ENCODE measurements at places on chromosomes 6 and 20.

DNA sequence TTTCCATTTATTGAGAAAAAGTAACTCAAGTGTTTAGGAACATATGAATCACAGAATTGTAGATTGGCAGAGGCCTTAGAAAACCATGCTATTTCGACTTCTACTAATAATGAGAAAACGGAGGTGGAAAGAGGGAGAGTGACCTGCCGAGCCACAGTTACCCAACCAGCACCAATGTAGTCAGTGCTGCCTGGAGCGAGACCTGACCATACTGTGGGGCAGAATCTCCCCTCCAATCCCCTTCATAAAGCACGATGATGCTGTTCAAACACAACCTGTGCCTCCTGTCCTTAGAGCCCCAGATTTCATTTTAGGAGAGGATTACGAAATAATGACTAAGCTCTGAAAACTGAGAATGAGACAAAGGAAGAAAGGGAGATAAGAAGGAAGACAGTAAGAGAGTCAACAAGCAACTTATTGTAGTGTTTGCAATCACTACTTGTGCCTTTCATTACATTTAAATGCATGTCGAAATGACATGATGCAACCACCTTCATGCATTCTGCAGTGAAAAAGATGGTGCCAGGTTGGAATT, 70.6 kb downstream of the ATXN1 start:
- peak; percentile 66 for DNase-seq

GRCh38 chr6:21748343-21749056, 154.9 kb downstream of the SOX4 start:
- DNase-seq: peak; percentile 63

GRCh38 chr6:81531869-81532561, 220.5 kb downstream of the TENT5A start:
- no peak for DNase-seq

GRCh38 chr20:9949563-9949962, 85.2 kb upstream of the ANKEF1 start:
- no peak for DNase-seq
